ENCODE measurements at places on chromosomes 7 and 10.

GRCh38 chr10:84329986-84330651 is 1.7 kb downstream of the CCSER2 start:
- no peak for DNase-seq

GRCh38 chr10:96691761-96692160 is 28.6 kb downstream of the PIK3AP1 start:
- no peak for DNase-seq

- DNase-seq, result no peak
Observed at GRCh38 chr10:66591865-66592264, 334.0 kb upstream of the LRRTM3 start.

- no peak for DNase-seq
Observed at GRCh38 chr10:14334771-14335170, 4.0 kb upstream of the FRMD4A start.

DNA sequence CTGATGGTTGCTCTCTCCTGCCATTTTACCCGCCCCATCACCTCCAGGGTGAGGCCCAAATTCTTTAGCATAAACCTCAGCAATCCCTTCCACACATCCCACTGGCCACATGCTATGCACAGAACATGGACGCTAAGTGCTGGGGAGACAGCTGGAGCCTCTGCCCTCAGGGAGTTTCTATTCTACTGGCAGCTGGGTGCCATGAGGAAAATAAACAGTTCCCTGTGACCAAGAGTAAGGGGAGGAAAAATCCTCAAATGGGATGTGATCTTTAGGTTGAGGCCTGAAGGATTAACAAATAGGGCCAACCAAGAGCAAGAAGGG is 1.2 kb downstream of the PARP12 start:
- no peak for DNase-seq

- no peak for DNase-seq
Observed at GRCh38 chr7:149872419-149873073, 1.2 kb upstream of the ATP6V0E2 start.

GRCh38 chr10:9302140-9302746 is 1247.8 kb downstream of the GATA3 start:
- DNase-seq, result no peak

DNA sequence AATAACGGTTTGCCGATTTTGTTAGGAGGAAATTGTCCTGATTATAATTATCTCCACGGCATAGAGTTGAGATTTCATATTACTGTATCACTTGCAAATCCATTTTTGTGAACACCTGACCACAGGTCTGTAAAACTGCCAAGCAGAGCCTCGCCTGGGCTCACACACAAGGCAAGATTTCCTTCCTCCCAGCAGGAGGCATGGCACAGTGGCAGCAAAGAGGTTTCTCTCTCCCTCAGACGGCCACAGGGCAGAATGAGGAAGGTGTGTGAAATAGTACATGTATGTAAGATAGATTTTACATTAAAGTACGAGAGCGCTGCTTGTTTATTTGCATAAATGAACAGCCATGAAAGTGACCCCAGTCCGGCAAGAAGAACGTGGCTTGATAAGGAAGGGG is 130.1 kb downstream of the CELF2 start:
- no peak for DNase-seq

- no peak for DNase-seq
Observed at GRCh38 chr10:80485076-80485945, 31.2 kb downstream of the TSPAN14 start.

DNA sequence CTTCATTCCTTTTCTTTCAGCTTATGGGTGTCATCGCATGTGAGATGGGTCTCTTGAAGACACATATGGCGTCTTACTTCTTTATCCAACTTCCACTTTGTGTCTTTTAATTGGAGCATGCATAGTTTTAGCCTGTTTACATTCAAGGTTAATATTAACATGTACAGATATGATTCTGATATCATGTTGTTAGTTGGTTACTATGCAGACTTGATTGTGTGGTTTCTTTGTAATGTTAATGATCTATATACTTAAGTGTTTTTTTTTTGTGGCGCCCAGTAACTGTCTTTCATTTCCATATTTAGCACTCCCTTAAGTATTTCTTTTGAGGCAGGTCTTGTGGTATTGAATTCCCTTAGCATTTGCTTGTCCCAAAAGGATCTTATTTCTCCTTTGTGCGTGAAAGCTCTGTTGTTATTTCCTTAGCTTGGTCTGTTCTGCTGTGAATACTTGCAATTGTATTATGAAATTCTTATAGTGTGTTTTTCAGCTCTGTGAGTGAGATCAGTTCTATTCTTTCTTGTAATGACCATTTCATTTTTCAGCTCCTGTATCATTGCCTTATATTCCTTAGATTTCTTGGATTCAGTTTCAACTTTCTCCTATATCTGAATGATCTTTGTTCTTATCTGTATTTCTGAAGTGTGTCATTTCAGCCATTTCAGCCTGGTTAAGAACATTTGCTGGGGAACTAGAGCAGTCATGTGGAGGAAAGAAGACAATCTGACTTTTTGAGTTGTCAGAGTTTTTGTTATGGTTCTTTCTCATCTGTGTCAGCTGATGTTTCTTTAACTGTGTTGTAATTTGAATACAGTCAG is 88.4 kb downstream of the ABCA13 start:
- no peak for DNase-seq

DNA sequence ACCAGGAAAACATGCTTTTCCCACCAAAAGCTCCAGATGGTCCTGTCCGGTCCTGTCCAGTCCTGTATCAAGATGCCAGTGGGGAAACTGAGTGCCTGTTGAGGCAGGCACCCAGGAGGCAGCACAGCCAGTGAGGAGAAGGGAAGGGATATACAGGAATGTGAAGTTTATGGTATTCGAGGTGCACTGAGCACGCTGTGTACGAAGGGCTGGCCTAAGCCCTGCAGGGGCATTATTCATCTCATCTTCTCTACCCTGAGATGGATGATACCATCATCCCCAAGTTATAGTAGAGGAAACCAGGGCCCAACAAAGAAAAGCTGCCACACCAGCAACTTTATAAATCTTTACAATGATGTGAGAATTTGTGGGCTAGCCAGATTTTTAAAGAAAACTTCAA is 23.4 kb upstream of the FXYD4 start:
- DNase-seq, result no peak

GRCh38 chr10:125343118-125343925 is 183.0 kb upstream of the CTBP2 start:
- DNase-seq, result no peak

DNA sequence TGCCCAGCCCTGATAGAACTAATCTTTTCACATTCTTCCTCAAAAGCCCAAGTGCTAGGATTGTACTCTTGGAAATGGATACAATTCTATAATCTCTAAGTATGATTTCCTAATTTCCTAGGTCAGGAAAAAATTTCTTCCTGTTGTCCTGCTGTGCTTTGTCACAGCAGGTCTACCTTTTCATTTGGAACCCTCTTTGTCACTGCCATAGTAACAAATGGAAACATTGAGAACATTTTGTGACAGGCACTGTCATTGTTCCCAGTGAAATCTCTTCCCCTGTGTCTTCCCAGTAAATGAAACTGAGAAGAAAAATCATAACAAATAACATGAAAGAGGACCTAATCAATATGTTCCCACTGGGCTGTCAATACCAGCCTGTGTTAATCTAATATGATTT is 150.9 kb upstream of the KAT6B start:
- no peak for DNase-seq

- DNase-seq, result no peak
Observed at GRCh38 chr10:123807444-123808035, 84.1 kb downstream of the CPXM2 start.

DNA sequence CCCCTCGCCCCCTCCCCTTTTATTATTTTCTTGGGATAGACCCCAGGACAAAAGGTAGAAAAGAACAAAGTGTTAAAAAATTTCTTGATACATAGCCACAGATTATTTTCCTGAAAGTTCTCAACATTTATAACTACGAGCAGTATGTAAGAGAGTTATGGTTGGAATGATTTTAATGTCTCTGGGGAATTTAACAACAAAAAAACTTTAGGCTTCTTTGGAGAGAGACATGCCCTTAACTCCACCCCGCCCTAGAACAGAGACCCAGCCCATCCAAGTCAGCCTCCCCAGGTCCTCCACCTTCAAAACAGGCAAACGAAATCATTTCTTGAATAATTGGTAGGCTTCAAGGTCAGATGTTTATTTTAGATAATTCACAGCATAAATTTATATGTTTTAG is 97.1 kb downstream of the TCF7L2 start:
- DNase-seq, result no peak

DNA sequence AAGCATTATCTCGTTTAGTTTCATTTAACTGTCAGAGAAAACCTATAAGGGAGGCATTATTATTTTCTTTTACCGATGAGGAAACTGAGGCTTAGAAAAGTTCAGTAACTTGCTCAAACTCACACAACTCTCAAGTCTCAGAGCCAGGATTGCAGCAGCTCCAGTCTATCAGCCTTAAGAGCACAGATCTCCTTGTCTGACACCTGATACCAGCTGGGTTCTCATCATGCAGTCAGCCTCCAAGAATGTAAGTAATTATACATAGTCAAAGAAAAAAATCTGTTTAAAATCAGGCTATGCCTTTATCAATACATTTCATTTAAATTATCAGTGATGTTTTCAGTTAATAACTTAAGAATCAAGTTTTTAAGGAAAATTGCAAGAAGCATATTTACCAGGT is 236.6 kb upstream of the TCF7L2 start:
- DNase-seq, result no peak

DNA sequence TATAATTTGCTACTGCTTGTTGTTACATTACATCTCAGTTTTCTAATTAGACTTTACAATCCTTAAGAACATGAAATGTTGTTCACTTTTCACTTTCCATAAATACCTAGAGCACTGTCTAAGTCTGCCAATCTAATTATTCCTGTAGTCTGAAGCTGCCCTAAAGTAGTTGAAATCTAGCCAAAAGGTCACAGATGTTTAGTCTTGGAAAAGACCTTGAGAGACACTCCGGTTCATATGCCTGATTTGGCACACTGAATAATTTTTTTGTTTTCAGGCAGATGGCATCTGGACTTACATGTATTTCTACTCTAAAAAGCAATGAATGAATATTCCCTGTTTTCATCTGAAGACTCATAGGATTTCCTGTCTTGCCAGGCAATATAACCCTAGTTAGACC is 359.1 kb downstream of the ANKRD7 start:
- no peak for DNase-seq

DNA sequence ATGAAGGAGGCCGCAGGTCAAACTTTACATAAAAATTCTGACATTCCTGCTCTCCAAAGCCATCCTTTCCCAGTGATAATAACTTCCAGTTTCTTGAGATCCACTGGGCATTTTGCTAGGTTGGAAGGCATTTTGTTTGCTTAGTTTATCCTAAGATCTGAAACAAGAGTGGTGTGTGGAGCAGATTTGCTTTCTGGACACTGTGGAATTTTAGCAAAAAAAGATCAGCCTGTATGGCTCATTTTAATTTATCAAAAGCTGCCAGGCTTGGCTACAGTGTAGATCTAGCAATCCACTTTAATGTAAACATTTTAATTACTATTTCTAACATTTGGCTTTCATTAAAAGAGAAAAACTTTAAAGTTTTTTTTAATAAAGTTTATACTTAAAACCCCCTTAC is 124.8 kb downstream of the SAMD9 start:
- DNase-seq, result no peak

DNA sequence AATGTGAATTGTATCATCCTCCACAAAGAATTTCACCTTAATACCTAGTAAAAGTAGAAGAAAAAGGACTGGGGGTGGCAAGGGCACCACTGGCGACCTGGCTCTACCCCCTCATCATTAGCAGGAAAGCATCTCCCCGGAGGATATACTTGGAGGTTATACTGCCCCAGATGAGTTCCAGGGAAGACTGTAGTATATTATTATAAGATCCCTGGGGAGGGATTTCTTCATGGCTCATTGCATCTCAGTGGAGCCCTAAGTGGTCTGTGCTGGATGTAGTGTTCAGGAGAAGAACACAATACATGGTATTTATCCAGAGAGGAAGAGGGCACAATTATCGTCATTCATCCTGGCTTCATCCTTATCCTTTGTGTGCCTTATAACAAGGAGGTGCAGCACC is 14.2 kb upstream of the DYNC1I1 start:
- DNase-seq, result no peak

DNA sequence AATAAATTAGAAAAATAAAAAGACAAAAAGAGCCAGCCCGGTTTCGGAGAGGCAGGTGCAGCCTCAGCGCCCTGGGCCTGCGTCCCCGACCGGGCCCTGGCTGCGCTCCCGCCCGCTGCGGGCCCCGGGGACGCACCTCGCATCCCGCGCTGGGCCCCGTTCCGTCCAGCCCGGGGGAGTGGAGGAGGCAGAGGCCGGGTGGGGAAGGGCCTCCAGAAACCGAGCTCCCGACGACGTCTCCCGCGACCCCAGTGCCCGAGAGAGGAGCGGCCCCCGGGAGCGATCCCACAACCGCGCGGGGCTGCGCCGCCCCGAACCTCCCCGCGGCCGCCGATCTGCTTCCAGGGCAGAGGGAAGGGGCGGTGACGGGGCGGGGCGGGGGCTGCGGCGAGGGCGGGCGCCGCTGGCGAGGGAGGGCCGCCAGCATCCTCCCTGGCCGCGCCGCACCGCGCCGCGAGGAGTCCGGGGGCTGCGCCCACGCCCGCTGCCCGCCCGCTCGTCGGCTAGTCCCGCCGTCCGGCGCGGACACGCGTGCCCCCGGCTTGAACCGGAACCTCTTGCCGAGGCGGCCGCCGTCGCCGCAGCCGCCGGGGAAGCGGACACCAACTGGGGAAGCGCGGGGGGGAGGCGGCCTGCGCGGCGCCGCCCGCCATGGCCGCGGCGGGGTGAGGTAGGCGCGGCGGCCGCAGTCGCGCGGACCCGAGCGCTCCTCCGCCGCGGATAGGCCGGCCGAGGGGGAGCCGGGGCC is at the start of gene CCNY:
CCNY (plus strand) TSS at position 426 of the 748 bp plus-strand sequence. CDS start 545 bp downstream, outside the sequence.
- peak; percentile 78 for DNase-seq

GRCh38 chr7:29864656-29865055 is 58.3 kb downstream of the WIPF3 start:
- no peak for DNase-seq

GRCh38 chr10:102280397-102281101 is 35.2 kb downstream of the GBF1 start:
- no peak for DNase-seq

GRCh38 chr7:28151965-28152364 is 28.6 kb downstream of the JAZF1 start:
- DNase-seq, result no peak

GRCh38 chr10:89609833-89610346 is 35.2 kb downstream of the PANK1 start:
- no peak for DNase-seq

DNA sequence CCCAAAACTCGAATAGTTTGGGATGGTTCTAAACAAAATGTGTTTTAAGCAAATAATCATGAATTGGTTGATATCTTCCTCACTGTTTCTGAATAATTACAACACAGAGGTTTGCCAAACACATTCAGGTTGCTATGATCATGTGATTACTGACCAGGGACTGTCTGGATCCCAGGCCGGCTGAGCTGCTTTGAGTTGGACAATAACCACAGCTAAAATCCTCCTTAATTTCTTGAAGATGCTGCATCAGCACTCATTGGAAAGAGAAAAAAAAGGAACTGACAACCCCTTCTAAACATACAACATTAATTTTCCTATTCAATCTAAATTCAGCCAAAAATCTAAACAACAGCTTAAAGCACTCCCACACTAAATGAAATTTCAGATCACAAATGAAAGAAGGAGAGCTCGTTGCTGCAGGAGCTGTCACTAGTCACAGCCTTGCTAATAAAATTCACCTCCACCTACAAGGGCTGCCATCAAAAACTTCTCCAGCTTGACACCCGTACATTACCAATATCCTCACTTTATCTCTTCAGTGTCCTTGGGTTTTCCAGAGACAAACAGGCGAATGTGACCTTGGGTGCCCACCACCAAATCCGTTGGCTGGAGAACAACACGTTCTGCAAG is 560.2 kb downstream of the KCNMA1 start:
- no peak for DNase-seq

GRCh38 chr10:23912884-23913404 is 296.0 kb upstream of the KIAA1217 start:
- no peak for DNase-seq
